Iris pigment epithelial cell (primary cell): ENCODE measurements at places on chromosomes 3 and 15.
A peak's percentile ranks its signal among the peaks of the same experiment; 100 is the strongest.

GRCh38 chr3:84066915-84067314 lies 891.9 kb upstream of the CADM2 start:
- DNase-seq = no peak

DNA sequence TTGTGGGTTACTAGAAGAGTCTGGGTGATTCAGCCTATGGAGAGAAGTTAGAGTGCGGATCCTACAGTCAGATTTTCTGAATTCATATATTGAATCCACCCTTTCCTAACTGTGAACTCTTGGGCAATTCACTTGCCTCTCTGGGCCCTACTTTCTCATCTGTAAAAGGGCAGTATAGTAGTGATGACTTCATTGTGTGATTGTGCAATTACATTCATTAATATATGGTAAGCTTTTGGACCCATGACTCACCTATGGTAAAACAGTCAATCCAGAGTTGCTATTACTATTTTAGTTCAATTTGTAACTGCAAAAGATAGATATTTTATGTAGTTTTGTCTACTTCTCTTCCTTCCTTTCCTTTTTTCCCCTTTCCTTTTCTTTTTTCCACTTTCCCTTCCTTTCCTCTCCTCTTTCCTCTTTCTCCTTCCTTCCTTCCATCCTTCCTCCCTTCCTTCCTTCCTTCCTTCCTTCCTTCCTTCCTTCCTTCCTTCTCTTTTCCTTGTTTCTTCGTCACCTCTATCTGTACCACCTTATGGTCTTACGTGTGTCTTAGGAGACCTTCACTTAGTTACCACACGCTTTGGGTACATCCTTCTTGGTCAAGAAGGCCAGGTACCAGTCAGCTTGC lies 37.0 kb downstream of the GMNC start:
- DNase-seq = no peak

DNA sequence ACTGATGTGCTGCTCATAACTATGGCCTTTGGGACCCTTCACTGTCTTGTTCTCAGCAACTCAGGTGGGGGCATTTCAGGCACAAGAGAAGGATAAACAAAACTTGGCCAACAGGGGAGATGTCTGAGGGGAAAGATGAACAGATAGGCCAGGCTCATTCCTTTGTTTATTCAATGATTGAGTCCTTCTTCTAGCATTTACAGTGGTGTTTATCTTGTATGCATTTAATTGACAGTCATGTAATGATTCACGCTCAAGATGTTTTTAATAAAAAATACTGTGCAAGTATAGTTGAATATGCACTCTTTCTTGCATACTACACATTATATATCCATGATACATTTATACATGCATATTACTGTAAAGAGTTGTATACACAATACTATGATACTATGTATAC lies 44.5 kb downstream of the RHCG start:
- DNase-seq = no peak

DNA sequence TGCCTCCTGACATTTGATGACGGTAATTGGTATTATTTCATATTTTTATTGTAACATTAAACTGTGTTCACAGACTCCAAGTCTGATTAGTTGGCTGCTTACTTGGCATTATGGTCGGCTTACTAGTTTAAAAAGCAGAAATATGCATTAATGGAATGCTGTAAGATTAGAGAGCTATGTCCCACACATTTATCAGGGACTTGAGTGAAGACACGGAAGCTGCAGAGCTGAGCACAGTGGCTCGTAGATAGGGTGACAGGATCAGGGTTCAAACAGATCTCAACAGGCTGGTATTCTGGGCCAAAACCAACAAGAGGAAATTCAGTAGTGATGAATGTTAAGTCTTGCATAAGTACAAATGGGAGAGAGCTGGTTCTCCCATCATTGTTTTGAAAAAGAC lies 113.8 kb downstream of the ADAMTSL3 start:
- DNase-seq = peak; percentile 87

DNA sequence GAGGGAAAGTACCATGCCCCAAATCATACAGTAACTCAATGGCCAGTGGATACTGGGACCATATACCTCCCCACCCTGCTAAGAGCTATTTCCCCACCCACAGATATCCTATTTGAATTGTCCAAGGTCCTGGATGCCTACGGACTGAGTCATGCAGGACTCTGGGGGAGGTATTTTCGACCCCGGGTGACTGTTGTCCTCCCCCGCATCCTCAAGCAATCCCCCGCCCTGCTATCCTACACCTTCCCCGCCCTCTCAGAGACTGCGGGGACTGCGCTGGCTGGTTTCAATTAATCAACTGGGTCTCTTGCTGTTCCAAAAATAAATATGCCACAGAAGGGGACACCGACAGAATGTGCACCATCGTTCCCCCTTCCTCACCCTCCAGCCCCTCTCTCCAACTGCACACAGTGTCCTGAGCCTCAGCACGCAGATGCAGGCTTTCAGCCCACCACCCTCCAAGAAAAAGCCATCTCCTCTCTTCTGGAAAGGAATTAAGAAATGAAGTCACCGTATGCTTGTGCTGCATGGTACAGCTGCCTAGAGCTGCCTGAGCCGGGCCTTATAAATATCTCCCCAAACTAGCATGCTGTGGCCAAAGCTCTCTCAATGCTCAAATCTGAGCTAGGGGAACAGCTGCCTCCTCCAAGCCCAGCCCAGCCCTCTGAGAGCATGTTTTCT lies 8.1 kb downstream of the CAV3 start:
- peak; percentile 83 for DNase-seq

GRCh38 chr3:55296030-55296429 lies 191.1 kb downstream of the WNT5A start:
- DNase-seq = peak; percentile 49
